Muscle of arm (tissue), 14 donors: ENCODE measurements at places on chromosomes 1 and 21.
A peak's percentile ranks its signal among the peaks of the same experiment; 100 is the strongest.

DNA sequence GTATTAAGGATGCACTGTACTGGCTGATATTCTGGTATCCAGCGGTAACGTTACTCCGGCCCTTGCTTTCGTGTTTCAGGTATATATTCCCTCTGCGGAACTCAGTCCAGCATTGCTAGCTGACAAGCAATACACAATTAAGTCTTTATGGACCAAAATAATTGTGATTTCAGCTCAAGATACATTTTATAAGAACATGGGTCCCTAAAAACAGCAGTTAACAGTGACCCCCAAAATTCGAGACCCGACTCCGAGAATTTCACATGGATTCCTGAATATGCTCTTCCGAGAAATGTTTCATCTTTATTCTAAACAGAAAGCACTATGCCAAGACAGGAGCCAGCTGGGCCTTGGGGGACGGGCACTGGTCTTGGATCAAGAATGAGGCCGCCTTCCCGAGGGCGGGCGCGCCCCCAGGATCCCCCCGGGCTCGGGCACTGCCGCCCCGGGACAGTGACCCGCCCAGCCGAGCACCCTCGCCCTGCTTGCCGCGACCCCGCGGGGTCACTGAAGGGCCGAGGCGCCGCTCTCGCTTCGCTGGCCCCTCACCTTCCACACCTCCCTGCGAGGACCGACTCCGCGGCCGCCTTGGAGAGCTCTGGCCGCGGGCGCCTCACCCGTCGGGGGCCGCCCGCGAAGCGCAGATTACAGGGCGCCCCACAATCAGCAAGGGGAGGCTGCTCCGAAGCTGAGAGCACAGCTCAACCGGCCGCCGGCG, 610 bp downstream of the SCYL3 start:
- DNase-seq: peak; percentile 41

GRCh38 chr1:200211157-200211556, 183.6 kb downstream of the NR5A2 start:
- no peak for DNase-seq

GRCh38 chr1:228748431-228748830, 13.2 kb downstream of the RHOU start:
- DNase-seq: no peak

- DNase-seq: no peak
Measured at GRCh38 chr1:206503591-206504362, 3.6 kb upstream of the RASSF5 start.

- no peak for DNase-seq
Measured at GRCh38 chr1:219359126-219359525, 185.4 kb downstream of the LYPLAL1 start.

GRCh38 chr1:94456736-94457135, 38.5 kb downstream of the ABCD3 start:
- DNase-seq: no peak

DNA sequence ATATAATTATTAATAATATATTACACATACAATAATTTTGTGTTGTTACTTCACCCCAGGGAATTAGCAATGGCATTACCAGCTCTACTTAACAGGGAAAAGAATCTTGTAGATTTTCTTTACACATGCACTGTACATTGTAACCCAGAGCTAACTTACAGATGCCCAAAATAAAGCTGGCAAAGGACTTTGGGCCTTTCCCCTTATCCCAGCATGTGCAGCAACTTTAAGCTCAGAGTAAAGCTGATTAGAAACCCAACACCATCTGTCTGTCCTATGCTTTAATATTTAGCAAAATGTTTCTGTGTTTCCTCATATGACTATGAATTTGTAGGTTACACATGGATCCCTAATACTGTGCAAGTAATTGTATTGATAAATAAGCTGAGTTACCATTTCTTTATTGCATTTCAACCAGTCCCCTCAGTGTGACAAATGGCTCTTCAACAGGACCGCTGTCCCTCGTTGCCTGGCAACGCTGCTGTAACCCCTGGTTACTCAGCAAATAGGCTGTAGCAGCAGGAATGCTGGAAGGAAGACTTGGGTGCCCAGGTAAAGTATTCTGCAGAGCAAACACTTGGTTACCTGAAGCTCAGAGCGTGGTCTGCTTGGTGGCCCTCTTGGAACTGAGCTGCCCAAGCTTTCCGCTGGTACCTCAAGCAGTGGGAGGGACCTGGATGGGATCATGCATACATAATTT, at the start of gene USH2A:
Gene USH2A, minus strand, starts transcription at position 628 of the 700 bp plus-strand sequence. CDS start 1,112 bp downstream, outside the sequence.
- no peak for DNase-seq

DNA sequence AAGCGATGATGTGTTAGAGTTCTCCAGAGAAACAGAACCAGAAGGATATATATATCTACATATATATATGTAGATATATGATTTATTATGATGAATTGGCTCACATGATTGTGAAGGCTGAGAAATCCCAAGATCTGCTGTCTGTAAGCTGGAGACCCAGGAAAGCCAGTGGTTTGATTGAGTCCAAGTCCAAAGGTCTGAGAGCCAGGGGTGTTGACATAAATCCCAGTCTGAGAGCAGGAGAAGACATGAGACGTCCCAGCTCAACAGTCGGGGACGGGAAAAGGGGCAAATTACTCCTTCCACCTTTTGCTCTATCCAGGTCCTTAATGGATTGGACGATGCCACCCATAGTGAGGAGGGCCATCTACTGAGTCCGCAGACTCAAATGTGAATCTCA, 126.6 kb downstream of the PRDM2 start:
- no peak for DNase-seq

DNA sequence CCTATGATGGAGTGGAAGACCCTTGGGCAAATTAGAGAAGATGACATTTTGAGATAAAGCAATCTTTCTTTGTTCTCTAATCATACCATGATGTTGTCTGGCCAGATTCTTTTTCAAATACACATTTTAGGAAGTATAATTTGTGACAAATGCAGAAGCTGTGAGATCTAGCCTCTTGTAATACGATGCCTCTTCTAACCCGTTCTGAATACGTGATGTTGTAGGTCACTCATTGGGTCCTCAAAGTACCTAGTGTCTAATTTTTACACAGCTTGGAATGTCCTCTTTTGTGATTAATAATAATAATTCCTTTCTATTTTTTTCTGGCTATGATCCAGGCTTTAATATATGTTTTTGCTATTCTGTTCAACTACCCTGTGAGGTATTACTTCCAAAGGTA, 502.7 kb downstream of the NUF2 start:
- no peak for DNase-seq

- DNase-seq: no peak
Measured at GRCh38 chr1:77506771-77507170, 175.7 kb downstream of the ZZZ3 start.

DNA sequence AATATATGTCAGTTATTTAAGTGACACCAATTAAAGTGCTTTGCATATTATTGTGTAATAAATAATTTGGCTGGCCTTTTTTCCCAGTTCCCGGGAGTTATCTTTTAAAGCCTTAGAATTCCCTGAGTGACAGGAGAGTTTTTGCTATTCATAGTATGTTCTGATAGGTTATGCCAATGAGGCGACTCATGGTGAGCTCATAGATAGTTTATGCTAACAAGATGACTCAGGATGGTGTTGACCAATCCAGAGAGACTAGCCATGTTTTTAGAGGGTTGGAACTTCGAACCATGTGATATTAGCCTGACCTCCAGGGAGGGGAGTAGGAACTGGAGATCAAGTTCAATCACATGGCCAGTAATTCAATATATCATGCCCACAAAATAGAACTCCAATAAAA, 310.8 kb downstream of the USP25 start:
- no peak for DNase-seq

DNA sequence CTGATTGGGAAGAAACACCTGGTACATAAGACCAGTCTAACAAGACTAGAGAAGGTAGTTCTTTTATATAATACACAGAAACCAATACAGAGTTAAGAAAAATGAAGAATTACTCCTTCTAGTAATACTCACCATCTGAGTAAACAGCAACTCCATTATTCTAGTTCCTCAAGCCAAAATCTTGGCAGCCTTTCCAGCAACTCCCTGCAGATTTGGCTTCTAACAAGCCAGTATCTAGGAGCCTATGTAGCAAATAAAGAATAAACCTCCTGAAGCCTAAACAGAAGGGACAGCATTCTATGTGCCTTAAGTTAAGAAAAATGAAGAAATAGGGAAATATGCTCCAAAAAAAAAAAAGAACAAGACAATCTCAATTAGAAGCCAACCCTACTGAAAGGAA, 24.5 kb downstream of the ERO1B start:
- DNase-seq: peak; percentile 4

GRCh38 chr21:33011462-33011861, 14.3 kb upstream of the OLIG2 start:
- no peak for DNase-seq

- DNase-seq: no peak
Measured at GRCh38 chr1:44020464-44020863, 10.8 kb downstream of the SLC6A9 start.

- no peak for DNase-seq
Measured at GRCh38 chr1:27101696-27102095, 53.2 kb downstream of the SLC9A1 start.

DNA sequence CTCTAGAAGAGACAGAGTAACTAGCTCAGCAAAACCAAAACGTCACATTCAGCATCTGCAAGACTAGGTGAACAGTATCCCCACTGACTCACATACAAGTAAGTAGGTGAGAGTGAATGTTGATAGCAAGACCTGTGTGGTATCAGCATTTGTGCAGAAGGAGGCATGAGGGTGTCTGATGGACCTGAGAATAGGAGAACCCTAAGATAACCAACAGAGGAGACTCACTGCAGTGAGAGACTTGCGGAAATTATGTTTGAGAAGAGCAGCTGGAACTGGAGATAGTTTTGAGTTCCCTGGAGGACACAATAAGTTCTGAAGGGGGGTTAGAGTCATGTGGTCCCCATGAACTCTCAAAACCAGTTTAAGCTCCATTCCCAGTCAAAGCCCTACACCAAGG, 59.1 kb downstream of the DYRK1A start:
- DNase-seq: no peak

- DNase-seq: no peak
Measured at GRCh38 chr21:17578876-17579275, 33.8 kb downstream of the BTG3 start.

DNA sequence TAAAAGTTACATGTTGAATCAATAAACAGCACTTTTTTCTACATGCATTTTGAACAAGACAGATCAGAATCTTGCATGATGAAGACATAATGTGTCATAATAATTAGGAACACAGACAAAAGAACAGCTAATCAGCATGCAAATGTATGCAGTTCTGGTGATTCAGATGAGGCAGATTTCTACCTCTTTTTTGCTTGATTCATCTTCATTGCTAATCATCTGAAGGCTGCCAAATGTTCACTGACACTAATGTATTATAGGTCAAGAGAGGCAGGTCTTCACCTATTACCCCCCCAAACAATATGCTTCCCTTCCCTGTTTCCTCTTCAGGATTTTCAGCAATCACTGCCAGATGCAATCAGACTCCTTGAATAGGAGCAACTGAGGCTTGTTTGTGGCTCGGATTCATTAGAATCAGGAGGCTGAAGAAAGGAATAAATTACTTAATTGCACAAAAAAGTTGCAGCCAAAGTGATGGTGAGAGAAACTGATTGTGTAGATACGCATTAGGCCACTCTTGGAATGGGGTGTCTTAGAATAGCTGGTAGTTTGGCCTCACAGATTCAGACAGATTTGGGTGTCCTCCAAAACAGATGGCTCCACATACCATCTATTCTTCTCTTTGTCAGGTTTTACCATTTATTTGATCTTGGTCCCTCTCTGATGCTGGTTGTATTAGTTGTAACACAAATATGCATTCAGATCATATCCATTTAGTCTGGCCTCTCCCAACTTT, 275.4 kb downstream of the RPS6KC1 start:
- DNase-seq: no peak

DNA sequence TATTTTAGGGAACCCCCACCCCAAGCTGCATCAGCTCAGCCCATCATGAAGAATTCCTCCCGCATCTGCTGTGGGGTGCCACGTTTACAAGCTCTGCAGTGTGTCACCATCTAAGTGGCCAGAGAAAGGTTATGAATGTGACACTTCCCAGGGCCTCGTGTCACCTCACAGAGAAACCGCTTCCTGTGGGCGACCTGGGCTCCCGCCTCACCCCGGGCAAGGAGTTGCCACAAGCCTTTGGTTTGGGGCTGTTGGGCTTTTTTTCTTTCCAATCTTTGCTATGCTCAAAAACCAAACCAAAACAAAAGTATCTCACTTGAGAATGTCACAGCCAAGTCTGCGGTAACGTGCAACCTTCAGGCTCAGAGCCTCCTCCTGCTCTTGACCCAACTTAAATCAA, 82.1 kb upstream of the ARHGEF16 start:
- no peak for DNase-seq

DNA sequence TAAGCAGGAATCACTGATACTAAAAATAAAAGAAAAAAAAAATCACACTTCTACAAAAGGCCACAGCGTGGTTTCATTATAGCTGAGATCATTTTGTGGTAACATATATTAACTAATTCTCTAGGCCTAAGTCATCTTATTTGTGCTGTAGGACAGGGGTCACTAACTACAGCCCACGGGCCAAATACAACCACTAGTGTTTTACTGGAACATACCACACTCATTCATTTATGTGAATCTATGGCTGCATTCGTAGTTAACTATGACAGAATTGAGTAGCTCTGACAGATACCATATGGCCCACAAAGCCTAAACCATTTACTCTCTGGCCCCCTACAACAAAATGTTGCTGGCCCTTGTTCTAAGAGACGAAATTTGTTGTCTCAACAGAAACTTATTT, 224.4 kb downstream of the VAV3 start:
- no peak for DNase-seq

- no peak for DNase-seq
Measured at GRCh38 chr21:15355066-15355465, 290.3 kb upstream of the NRIP1 start.

GRCh38 chr1:111628153-111628552, 8.6 kb downstream of the RAP1A start:
- DNase-seq: no peak

DNA sequence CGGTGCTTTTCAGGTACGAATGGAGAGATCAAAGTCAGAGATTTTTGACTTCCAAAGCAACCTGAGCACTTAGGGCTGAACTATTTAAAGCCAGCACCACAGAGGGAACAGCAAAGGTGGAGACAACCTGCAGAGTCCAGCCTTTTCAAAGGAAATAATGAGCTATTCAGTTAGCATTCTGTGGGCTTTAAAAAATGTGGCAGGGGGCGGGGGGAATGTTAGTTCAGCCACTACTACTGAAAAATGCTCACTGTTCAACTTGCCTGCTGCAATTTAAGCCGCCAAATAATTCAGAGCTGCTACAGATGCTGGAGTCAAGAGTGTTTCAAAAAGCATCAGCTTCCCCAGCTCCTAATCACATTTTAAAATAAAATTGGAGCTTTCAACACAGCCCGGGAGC, 473.3 kb upstream of the PLXNA2 start:
- DNase-seq: no peak

DNA sequence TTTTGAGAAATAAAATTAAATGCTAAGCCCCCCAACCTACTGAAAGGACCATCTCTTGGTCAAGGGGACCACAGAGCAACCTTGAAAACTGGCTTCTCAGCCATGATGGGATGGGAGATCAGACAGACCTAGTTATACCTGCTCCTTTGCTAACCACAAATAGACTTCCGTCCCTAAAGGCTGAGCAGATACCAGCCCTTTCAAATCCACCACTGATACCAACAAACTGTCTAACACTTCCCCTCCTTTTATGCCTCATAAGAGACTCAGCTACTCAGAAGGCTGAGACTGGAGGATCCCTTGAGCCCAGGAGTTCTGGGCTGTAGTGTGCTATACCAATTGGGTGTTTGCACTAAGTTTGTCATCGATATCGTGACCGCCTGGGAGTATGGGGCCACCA, 407.3 kb downstream of the SIPA1L2 start:
- no peak for DNase-seq
